COLO829 (cell line): ENCODE measurements at places on chromosomes 1 and 21.

DNA sequence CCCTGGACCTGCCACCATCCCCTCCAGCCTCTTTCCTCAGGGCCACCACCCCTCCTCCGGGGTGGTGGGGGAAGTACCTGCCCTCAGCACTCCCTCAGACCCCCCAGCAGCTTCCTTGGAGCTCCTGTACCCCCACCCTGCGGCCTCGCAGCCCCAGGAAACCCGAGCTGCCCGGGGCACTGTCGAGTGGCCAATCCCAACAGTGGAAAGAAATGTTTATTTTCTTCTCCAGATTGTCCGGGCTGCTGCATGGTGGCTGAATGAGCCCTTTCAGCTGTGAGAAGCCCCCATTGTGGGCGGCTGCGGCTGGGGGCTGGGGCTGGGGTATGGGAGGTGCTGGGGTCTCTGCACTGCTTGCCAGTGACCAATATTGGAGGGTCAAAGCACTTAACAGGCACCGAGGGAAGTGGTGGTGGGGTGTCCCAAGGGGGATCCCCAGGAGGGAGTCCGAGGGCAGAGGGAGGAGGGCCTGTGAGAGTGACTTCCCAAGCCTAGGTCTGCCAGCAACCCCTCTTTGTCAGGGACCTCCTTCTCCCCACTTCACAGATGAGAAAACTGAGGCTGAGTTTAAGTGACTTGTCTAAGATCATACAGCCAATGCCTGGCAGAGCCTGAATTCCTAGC, 25.2 kb downstream of the RUNX3 start:
- no peak for DNase-seq

GRCh38 chr1:207077470-207078377, 10.9 kb upstream of the C4BPB start:
- peak; percentile 85 for DNase-seq

- no peak for DNase-seq
Measured at GRCh38 chr1:168518201-168518689, 25.6 kb downstream of the XCL2 start.

- no peak for DNase-seq
Measured at GRCh38 chr21:34020005-34020847, 53.2 kb upstream of the MRPS6 start.

DNA sequence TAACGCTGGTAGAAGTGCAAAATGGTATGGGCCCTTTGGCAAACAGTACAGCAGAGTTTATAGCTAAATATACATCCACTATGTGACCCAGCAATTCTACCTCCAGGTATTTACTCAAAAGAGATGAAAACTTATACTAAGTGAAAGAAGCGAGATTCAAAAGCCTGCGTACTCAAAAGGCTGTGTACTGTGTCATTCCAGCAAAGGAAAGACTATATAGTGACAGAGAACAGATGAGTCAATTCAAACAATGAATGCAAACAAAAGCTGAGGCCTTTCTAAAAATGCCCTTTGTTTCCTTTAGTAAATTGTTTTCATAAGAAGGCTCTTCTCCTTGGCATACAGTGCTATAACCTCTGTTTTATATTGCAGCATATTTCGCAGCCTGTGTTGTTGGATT, 268.8 kb upstream of the CSF3R start:
- DNase-seq, result no peak

DNA sequence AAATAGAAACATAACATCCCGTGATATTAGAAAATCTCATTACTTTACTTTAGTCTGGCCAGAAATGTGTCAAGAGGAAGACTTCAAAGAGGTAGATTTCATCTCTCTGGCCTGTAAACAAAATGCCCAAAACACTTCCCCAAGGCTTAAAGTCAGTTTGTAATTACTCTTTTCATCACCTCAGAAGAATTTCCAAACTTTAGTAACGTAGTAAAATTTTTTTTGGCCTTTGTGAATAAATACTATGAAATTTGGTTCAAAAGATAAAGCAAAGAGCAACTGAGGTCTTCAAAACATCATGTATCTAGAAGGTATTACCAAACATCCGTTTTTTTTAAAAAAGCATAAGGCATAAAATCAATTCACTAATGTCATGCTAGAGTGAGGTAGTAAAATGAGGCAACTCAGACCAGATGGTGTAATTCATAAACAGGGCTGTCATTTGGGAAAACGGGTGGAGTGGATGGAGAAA, 51.4 kb downstream of the LEPR start:
- DNase-seq, result no peak

DNA sequence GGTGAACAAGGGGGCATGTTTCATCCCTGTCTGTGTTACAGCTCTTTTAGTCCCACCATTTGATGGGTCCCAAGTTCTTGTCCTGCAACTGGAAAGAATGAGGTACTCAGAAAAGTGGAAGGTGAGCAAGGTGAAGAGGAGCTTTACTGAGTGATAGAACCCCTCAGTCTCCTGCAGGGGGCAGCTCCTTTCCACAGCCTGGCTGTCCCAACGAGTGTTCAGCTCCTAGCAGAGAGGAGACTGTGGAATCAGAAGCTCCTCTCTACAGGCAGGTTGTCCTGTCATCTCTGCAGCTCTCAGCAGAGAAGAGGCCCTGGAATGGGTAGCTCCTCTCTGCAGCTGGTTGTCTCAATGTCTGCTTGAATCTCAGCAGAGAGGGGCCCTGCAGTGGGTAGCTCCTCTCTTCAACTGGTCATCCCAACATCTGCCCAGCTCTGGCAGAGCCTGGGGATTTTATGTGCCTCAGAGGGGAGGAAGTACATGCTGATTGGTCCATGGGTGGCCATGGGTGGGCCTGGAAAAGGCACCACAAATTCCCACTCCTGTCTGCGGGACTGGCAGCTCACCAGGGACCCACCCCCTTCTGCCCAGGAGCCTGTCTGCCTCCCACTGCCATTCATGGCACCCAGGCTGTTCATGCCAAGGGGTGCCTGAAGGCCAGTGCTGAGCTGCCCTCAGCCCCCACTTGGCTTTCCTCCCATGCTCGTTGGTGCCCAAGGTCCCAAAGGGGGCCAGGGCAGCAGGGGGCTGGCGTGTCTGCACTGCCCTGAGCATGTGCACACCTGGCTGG, 25.7 kb downstream of the LDLRAD1 start:
- DNase-seq, result no peak

GRCh38 chr1:67792741-67793458, 40.4 kb downstream of the GNG12 start:
- DNase-seq, result peak; percentile 61

- no peak for DNase-seq
Measured at GRCh38 chr1:58649555-58649954, 50.3 kb downstream of the MYSM1 start.

GRCh38 chr1:20534659-20535417, 17.5 kb upstream of the FAM43B start:
- DNase-seq, result no peak

- no peak for DNase-seq
Measured at GRCh38 chr1:46041974-46042373, 90.5 kb downstream of the PIK3R3 start.

DNA sequence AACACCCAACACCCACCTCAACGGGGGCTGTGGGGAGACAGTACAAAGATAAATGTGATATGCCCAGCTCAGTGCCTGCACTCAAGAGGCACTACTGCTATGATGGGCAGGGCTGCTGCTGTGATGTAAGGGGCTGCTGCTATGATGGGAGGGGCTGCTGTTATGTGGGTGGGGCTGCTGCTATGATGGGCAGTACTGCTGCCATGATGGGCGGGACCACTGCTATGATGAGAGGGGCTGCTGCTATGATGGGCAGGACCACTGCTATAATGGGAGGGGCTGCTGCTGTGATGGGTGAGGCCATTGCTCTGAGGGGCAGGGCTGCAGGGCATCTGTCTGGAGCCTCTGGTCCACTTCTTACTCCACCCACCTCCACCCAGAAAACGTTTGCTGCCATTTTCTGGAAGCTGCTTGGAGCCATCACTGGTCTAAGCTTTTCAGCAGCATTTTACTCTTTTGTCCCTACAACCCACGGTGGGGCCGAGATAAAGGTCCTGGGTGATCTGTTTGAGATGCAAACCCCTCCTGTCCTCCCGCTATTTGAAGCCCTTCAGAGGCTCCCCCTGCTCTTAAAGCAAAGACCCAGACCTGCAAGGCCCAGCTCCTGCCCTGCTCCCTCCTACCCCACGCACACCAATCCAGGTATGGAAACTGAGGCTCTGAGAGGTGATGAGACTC, 656.9 kb downstream of the PTPRU start:
- DNase-seq, result no peak

DNA sequence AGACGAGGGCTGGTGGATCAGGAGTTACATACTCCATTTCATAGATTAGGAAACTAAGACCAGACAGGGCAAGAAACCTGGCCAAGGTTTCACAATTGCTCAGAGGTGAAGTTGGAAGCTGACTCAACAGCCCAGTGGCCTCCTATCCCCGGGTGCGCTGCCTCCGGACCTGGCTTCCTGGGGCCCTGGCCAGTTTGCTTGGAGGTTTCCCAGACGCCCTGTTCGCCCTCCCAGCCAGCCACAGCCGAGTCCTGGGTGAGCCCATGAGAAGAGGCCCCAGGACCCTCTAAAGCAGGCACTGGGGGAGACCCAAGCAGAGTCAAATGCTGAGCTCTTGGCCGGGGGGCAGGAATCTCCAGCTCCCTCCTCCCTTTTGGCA, 180.1 kb downstream of the ZBTB18 start:
- no peak for DNase-seq

- no peak for DNase-seq
Measured at GRCh38 chr1:7753641-7754040, 17.5 kb upstream of the VAMP3 start.

DNA sequence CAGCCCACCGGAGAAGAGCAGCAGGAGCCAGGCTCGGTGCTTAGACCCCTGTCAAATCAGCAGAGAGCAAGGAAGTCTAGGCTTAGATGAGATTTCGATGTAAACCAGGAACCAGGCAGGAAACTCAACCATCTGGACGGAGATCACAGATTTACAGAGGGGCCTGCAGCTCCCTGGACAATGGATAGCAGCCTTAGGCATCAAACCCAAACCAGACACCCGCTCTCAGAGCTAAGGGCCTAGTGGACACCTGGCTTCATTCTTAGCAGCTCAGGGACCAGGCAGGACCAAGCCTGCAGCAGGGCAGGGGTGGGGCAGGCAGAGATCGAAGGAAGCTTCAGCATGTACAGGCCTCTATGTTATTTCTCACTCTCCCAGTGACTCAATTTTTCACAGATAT, 127.8 kb upstream of the FMN2 start:
- no peak for DNase-seq

DNA sequence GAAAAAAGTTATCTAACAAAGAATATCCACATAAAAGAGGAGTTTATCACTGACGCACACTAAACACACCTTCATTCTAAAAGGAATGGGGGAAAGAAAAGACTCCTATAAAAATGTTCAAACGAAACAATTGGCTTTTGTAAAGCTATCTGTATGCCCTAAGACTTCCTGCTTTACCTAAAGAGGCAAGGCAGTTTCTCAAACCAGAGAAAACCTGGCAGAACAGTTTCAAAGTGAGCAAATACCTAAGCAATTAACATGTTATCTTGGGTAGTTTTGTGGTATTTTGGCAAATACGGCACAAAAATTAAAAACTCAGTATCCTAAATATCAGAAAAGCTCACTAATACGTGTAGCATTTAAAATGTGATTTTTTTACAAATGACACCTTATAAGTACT, 1.9 kb downstream of the PUM1 start:
- DNase-seq, result no peak
